EL (cell line): ENCODE measurements at places on chromosomes 1 and 21.
A peak's percentile ranks its signal among the peaks of the same experiment; 100 is the strongest.

DNA sequence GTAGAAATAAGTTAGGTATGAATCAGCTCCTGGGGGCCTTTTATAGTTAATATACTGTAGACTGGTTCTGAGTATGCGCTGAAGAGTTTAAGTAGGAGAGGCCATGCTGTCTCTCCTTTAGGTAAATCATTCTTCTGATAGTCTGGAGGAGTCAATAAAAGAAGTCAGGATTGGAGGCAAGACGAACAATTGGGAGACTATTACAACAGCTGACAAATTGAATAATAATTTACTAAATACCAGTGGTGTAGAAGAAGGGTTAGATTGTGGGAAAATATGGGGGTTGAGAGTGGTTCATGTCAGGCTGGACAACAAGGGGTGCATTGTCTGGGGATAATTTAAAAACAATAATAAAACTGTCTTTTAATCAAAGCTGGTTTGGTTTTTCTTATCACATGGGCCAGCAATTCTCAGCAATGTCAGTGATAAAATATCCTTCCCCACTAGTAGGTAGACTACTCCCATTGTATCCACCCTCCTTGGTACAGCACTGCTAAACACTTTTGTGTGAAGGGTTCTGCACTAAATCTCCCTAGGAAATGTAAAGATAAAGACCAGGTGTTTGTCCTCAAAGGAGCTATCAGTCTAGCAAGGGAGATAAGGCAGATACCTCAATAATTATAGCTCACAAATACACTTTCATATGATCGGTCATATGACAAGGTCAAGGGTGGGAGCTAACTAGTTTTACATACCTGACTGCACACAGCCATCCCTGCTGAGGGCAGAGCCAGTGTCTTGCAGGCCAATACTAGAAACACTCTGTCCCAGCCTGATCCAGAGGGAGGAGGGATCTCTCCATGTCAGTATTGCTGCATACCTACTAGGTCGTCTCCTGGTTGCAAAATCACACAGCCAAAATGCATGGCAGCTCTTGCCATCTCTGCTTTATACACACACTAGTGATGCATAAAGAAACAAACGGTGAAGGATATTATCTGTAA, 299.7 kb downstream of the VAV3 start:
- DNase-seq: no peak

DNA sequence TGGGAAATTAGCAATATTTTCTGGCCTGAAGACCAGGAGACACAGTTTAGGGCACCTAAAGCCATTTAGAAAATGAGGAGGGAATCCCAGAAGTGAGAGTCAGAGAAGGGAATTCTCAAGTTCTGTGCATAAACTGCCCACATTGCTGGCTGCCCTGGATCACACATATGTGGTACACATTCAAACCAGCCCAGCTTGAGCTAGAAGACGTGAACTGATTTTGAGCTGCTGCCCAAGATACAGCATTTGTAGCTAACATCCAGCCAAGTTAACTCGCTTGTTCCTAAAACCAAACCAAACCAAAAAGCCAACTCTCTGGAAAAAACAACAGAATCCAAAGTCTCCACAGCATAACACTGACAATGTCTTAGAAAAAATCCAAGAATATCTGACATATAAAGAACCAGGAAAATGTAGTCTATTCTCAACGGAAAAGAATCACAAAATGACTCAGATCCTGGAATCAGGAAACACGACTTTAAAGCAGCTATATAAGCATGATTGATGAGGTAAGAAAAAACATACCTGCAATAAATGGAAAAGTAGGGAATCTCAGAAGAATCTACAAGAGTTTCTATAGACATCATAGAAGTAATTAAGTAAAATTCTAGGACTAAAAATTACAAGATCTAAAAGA, 18.2 kb upstream of the QSOX1 start:
- no peak for DNase-seq

DNA sequence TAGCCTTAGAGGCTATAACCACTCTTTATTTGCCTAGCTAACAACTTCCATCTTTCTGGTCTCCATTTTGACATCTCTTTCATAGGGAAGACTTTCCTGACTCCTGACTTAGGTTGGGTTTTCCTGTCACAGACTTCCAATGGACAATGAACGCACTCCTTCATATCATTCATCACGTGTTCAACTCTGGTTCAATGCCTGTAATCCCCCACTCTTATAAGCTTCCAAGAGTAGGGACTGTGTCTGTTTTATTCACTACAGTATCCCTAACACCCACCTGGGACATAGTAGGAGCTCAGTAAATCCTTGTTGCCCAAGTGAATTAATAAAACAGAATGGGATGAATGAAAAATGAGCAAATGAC, 4.6 kb downstream of the SLAMF1 start:
- no peak for DNase-seq

GRCh38 chr1:107964336-107965109, 457 bp downstream of the VAV3 start:
- peak; percentile 1 for DNase-seq

GRCh38 chr1:54378157-54378873, 27.9 kb downstream of the SSBP3 start:
- DNase-seq: no peak

- DNase-seq: no peak
Measured at GRCh38 chr1:34711485-34711884, 43.4 kb upstream of the GJB5 start.

GRCh38 chr1:208107425-208108212, 136.6 kb downstream of the PLXNA2 start:
- peak; percentile 97 for DNase-seq

- peak; percentile 17 for DNase-seq
Measured at GRCh38 chr1:67148516-67149178, 13.9 kb upstream of the C1orf141 start.

DNA sequence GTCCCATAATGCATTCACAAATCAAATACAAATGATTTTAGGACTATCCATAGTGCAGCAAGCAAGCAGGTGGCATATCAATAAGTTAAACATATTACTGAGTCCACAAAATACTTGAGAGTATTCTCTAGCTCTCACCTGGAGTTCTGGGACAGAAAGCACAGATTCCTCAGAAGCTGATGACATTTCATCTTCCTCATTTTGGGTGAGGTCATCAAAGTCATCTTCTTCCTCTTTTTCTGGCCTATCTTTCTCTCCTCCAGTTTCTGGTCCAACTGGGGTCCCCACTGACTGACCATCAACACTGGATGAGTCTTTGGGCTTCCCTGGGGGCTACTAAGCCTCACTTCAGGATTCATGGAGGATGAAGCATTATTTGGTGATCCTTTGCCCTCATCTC, 38.9 kb downstream of the YY1AP1 start:
- DNase-seq: no peak

GRCh38 chr1:195005338-195005737, 1602.9 kb downstream of the KCNT2 start:
- no peak for DNase-seq

- DNase-seq: no peak
Measured at GRCh38 chr1:110212169-110213142, 2.3 kb downstream of the KCNC4 start.

DNA sequence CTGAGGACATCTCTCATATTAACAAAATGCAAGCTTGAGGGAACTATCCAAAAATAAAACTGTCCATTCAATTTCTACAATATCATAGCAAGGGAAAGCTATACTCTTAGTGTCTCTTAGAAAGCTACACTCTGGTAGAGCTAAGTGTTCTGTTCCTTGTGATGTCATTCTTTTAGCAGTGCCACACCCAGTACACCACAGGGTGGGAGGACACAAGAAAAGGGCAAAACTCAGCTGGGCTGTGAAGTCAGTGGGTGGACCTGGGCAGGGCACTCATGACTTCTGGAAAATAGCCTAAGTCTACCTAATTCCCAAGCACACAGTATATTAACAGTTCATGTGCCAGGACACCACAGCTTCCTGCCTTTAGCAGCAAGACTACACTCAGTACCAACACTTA, 42.2 kb upstream of the TNFSF4 start:
- no peak for DNase-seq

- peak; percentile 99 for DNase-seq
Measured at GRCh38 chr1:230084408-230085177, 17.6 kb downstream of the GALNT2 start.

GRCh38 chr1:151518936-151519335, 7.7 kb downstream of the CGN start:
- DNase-seq: no peak

DNA sequence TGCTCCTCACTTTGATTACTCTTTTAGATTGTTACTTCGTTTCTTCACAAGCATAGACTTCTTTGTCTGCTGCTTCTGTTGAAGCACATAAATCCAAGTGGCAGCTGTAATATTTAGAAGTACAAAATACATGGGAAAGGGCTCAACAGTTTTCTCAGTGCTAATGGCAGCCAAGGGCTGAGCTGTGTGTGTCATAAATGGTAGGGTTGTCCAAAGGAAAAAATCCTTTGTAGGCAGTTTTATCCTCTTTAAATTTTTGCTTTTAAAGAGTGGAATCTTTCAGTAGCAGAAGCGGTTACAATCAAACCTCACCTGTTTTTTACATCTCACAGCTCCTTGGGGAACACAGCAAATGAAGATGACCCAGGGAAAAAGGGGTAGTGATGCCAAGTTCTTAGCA, 650.8 kb downstream of the PLPP3 start:
- DNase-seq: no peak

DNA sequence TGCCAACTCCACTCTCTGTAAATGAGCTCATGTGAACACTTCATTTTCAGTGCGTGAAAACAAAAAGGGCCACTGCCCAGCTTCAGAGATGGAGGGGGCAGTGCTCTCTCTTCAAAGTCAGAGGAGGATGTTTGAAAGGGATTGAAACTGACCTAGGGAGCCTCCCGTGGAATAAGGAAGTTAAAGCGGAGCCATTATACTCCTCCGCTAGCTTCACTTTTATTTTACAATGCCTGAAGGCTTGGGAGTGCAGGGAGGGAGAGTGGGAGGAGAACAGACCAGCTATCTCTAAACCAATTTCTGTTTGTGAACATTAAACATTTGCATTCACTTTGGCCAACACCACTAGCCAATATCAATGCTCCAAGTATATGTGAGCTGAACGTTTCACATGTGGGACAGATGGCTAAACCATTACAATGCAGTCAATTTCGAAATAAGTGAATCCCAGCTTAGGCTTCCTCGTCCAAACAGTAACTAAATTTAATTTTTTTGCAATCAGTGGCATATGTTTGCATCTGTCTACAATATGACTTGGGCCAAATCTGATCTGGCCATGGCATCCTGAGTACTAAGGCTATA, 126.9 kb downstream of the ESRRG start:
- DNase-seq: no peak

- no peak for DNase-seq
Measured at GRCh38 chr1:7389906-7390603, 381.0 kb upstream of the VAMP3 start.

DNA sequence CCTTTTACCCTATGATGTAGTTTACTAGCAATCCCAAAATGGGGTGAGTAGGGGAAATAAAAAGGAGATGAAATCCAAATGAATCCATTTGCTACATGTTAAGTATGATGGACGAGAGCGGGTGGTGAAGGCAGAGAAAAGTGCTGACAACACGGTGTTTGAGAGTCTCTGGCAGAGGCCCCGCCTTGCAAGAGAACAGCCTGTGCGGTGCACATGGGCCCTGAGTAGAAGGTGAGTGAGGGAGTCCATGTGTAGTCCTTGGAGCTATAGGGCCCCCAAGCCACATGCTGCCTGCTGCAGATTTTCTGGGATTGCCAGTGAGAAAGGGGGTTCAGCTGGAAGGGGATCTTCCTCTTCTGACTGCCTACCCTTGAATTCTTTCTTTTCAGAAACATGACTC, 177.1 kb downstream of the TNR start:
- no peak for DNase-seq

DNA sequence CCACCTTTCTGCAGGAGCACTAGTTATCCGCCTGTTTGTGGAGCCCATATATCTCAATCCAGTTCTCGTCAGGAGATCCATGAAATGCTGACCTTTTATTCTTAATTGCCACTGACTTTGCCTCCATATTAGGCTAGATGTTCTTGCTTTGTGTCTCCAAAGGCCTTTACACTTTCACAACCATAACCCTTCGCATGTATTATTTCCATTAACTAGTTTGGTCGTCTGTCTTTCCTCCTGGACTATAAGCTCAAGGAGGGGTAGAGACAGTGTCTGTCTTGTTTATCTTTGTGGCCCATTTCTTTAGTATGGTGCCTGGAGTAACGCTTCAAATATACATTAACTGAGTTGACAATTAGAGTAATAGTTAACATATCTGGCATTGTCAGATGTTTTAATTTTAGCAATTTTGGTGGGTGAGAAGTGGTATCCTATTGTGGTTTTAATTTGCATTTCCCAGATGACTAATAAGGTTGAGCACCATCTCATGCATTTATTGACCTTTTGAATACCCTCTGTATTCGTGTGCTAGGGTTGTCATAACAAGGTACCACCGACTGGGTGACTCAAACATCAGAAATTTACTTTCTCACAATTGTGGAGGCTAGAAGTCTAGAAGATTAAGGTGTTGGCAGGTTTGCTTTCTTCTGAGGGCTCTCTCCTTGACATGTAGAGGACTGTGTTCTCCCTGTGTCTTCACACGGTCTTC, 21.7 kb upstream of the IL12RB2 start:
- DNase-seq: peak; percentile 40

- DNase-seq: no peak
Measured at GRCh38 chr1:86787621-86788020, 83.2 kb downstream of the SH3GLB1 start.

- DNase-seq: peak; percentile 95
Measured at GRCh38 chr1:209839875-209840546, 12.2 kb downstream of the UTP25 start.

DNA sequence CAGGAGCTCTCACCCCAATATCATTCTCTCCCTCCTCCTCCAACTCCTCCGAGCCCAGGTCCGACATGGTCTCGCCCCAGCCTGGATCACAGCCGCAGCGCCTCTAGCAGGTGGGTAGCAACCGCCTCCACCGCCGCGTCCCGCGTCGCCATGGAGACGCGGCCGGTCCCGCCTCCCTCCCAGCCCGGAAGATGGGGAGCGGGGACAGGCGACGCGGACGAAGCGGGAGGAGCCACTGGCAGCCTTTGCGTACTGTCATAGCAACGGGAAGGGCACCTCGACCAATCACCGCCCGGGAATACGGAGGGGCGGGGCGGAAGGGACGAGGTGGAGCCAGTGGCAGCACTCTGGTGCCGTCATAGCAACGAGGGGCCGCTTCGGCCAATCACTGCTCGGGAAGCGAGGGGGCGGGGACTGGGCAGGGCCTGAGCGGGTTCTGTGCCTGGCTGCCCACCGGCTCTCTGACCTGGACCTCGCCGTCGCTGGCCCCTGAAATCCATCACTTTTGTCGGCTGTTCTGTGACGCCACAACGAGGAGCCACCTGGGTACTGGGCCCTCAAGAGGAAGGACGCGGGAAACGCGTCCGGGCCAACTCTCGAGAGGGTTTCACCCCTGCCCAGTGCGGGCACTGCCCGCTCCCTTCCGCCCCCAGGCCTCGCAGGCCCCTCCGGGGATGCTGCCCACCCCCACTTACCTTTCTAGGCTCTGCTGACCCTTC, at the start of gene RSPH1:
RSPH1 (minus strand) TSS at position 105 of the 719 bp plus-strand sequence; CDS start at position 67, 38 bp downstream.
- peak; percentile 98 for DNase-seq

DNA sequence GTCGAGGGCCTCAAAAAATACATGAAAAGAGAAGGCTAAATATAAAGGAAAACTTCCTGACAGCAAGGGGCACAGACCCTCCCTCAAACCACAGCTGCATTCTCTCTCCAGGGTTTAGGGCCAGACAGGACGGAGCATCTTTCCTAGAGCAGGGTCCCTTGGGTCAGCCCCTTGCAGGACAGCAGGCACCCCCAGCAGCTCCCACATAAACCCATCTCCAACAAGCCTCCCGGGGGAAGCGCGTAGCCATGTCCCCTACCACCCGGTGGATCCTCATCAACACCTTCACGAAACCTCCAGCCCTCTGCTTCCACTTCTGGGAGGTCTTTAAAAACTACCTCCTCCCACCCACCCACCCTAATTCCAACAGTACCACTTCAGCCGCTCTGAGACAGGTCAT, 59.5 kb downstream of the CD46 start:
- no peak for DNase-seq
